HepG2 (cell line): ENCODE measurements at places on chromosomes 12 and 14. TPM values are rescaled to one million over a fixed set of nuclear protein-coding genes. Genes with fewer than 3 reads are reported as not detected.
A peak's percentile ranks its signal among the peaks of the same experiment; 100 is the strongest.

DNA sequence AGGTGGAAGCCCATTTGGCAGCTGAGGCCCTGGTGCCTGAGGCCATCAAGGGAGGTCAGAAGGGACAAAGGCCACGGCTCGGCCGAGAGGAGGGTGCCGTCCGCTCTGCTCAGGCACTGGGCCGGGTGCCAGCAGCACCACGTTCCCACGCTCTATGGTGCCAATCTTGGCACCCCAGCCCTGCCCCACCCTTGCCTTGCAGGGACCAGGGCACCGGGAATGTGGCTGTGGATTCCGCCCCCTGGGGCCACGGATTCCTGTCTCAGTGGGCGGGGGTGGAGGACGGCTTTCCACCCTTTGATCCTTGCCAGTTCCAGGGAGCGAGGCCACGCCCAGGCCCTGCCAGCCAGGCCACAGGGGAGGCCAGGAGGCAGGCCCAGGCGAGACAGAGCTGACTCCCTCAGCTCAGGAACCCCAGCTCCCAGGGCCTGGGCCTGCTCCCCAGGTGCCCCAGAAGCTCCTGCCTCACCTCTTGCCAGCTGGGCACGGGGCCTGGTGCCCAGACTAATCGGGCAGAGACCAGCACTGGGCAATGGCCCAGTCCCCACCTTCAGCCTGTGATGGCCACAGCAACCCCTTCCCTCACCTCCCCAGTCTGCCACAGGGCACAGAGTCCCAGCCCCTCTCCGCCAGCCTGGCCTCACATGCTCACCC lies 26.4 kb upstream of the GPR132 start:
- no peak overlapping the region for H3K27ac ChIP-seq
- DNase-seq: peak; percentile 71
- H3K4me3 ChIP-seq: 0 out of 2 replicates have a peak overlapping the region, but pooled peaks have one; percentile 11
- no peaks in the 10 kb centered on the region for H3K36me3 ChIP-seq
- H3K4me1 ChIP-seq: peaks cover 57% of the 10 kb centered on the region
- peaks cover 51% of the 10 kb centered on the region; the same call in 2 of the 3 replicates for H3K27me3 ChIP-seq

DNA sequence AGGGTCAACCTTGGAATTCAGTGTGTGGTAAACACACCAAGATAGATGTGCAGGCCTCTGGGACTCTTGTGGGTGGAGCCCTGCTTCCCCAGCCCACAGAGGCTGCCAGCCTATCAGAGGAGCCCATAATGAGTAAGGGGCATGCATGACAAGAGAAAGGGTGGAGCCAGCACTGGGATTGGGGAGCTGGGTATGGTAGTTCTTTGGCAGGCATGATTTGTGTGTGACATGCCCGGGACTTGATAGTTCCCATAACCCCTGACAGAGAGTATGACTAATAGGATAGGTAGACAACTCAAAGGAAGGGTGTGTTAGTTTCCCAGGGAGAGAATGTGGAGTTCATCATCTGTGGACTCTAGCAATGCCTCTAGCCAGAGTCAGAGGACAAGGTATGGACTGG lies 143.0 kb downstream of the EMP1 start:
- peak; percentile 1 for DNase-seq
- no peak overlapping the region for H3K27ac ChIP-seq
- H3K36me3 ChIP-seq: no peaks in the 10 kb centered on the region
- peaks cover 4% of the 10 kb centered on the region; the same call in 1 of the 3 replicates for H3K27me3 ChIP-seq
- H3K4me3 ChIP-seq: no peak overlapping the region

GRCh38 chr14:36383767-36384431 lies 63.5 kb upstream of the MBIP start:
- H3K4me1 ChIP-seq: no peaks in the 10 kb centered on the region
- no peak overlapping the region for H3K27ac ChIP-seq
- H3K27me3 ChIP-seq: no peaks in the 10 kb centered on the region; the same call in 2 of the 3 replicates
- H3K4me3 ChIP-seq: no peak overlapping the region
- H3K36me3 ChIP-seq: no peaks in the 10 kb centered on the region

The VRTN gene
- total RNA-seq: not detected in 2 replicates

DNA sequence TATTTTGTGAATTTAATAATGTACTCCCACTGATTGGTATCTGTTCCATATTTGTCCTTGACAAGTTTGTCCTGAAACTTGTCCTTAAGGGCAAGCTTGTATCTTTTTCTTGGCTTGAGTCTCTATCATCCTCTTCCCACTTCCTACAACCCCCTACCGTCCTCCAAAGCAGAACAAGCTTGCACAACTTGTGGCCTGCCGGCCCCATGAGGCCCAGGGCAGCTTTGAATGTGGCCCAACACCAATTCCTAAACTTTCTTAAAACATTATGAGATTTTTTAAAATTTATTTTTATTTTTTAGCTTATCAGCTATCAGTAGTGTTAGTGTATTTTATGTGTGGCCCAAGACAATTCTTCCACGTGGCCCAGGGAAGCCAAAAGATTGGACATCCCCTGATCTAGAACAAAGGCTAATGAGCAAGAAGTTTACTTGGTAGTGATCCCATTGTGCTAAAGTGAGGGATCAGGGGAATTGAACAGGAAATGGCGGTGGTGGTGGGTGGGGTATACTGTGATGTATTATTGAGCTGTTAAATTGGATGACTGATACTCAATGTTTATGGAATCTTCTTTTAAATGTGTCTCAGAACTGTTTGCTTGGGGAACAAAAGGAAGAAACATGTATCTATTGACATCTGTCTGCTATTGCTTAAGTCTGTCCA lies 37.8 kb downstream of the TMX1 start:
- H3K27me3 ChIP-seq: no peaks in the 10 kb centered on the region
- H3K4me3 ChIP-seq: no peak overlapping the region
- H3K4me1 ChIP-seq: no peaks in the 10 kb centered on the region
- no peak for DNase-seq

- H3K4me1 ChIP-seq: peaks cover 88% of the 10 kb centered on the region
- H3K4me3 ChIP-seq: no peak overlapping the region
- H3K36me3 ChIP-seq: no peaks in the 10 kb centered on the region
- no peak overlapping the region for H3K27ac ChIP-seq
- H3K27me3 ChIP-seq: no peaks in the 10 kb centered on the region
Observed at GRCh38 chr12:93089805-93090569, 160.9 kb upstream of the EEA1 start.

The ZBTB1 gene
- total RNA-seq: 22.6 and 27.7 TPM in 2 replicates

The TCL1B gene
- not detected in 2 replicates for total RNA-seq

- peaks cover 69% of the 10 kb centered on the region for H3K4me1 ChIP-seq
- peak overlapping the region; percentile 62 for H3K27ac ChIP-seq
- no peaks in the 10 kb centered on the region for H3K36me3 ChIP-seq
- H3K4me3 ChIP-seq: no peak overlapping the region; the same call in 1 of the 2 replicates
- H3K27me3 ChIP-seq: no peaks in the 10 kb centered on the region
Observed at GRCh38 chr12:75990189-75990912, 41.2 kb downstream of the PHLDA1 start.
